ENCODE measurements at places on chromosomes 7 and 10. TPM values are rescaled to one million over a fixed set of nuclear protein-coding genes. Genes with fewer than 3 reads are reported as not detected.
A peak's percentile ranks its signal among the peaks of the same experiment; 100 is the strongest.

The HOXA2 gene
- polyA plus RNA-seq, result 3.7 TPM

GRCh38 chr10:30591249-30591670 lies 38.3 kb downstream of the LYZL2 start:
- no peaks in the 10 kb centered on the region for H3K27me3 ChIP-seq
- H3K36me3 ChIP-seq, result no peaks in the 10 kb centered on the region
- H3K4me3 ChIP-seq, result no peak overlapping the region
- H3K4me1 ChIP-seq, result peaks cover 6% of the 10 kb centered on the region
- DNase-seq, result no peak

The SDHAF3 gene
- polyA plus RNA-seq, result 14.1 TPM

DNA sequence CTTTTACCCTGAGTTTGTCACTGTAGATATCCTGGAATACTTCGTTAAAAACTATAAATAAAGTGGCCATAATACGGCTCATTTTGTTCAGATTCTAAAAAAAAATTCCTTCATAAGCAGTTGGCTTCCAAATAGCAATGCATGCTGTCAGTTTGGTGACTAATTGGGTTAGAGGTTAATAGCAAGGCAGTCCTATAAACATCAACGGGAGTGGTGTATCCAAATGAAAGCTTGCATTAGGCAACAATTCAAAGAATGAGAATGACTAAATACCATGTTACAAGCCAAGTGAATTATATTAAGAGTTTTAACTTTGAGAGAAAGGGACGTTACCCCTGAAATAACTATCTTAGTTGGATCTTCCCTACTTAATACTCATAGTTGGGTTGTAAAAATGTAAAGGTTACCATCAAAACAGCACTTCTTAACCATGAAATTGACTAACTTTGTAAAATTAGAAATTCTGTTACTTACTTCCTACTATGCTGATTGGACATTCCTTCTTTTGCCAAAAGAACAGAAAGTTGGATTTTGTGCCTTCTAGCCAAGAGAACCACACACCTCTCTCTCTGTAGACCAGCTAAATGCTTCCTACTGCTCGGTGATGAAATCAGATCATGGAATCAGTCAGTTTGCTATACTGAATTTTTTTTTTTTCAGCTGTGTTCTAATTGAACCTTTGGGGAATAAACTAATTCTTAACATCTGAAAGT lies 98.0 kb downstream of the KAT6B start:
- H3K36me3 ChIP-seq, result no peaks in the 10 kb centered on the region
- peak overlapping the region; percentile 55 for H3K27ac ChIP-seq
- DNase-seq, result peak; percentile 84
- no peaks in the 10 kb centered on the region for H3K27me3 ChIP-seq

- no peak overlapping the region for H3K27ac ChIP-seq
- H3K4me1 ChIP-seq, result peaks cover 56% of the 10 kb centered on the region
- DNase-seq, result no peak
- H3K36me3 ChIP-seq, result no peaks in the 10 kb centered on the region
- no peaks in the 10 kb centered on the region for H3K27me3 ChIP-seq
- H3K4me3 ChIP-seq, result no peak overlapping the region
Measured at GRCh38 chr10:21976739-21977138, 26.8 kb downstream of the DNAJC1 start.

The SGCE gene
- 12.0 TPM for polyA plus RNA-seq

GRCh38 chr10:133091316-133091715 lies 3.6 kb downstream of the ADGRA1 start:
- H3K4me3 ChIP-seq, result no peak overlapping the region
- peaks cover 20% of the 10 kb centered on the region for H3K4me1 ChIP-seq
- H3K27me3 ChIP-seq, result peaks cover 80% of the 10 kb centered on the region
- H3K36me3 ChIP-seq, result no peaks in the 10 kb centered on the region

GRCh38 chr7:73909051-73909941 lies 48.3 kb downstream of the TMEM270 start:
- H3K27me3 ChIP-seq, result no peaks in the 10 kb centered on the region
- no peak for DNase-seq
- no peak overlapping the region for H3K27ac ChIP-seq
- no peaks in the 10 kb centered on the region for H3K36me3 ChIP-seq

The ZNF92 gene
- polyA plus RNA-seq, result 2.8 TPM

DNA sequence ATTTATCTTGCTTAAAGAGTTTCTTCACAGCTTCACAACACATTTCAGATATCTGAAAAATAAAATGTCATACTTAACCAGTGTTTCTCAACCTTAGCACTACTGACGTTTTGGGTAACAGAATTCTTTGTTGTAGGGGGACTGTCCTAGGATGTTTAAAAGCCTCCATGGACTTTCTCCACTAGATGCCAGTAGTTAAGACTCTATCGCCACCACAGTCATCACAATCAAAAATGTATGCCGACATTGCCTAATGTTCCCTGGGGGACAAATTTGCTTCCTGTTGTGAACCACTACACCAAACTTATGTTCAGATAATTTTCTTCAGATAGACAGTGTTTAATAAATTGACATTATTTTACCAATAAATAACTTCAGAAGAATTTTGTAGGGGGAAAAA lies 13.4 kb downstream of the NOC3L start:
- H3K4me3 ChIP-seq, result no peak overlapping the region
- H3K27ac ChIP-seq, result no peak overlapping the region
- H3K27me3 ChIP-seq, result no peaks in the 10 kb centered on the region
- DNase-seq, result no peak
- H3K4me1 ChIP-seq, result no peaks in the 10 kb centered on the region
- H3K36me3 ChIP-seq, result peaks cover 90% of the 10 kb centered on the region

GRCh38 chr10:48506147-48506917 lies 98.5 kb downstream of the ARHGAP22 start:
- H3K4me3 ChIP-seq, result no peak overlapping the region
- no peaks in the 10 kb centered on the region for H3K4me1 ChIP-seq
- H3K27me3 ChIP-seq, result no peaks in the 10 kb centered on the region
- no peak for DNase-seq
- no peak overlapping the region for H3K27ac ChIP-seq

DNA sequence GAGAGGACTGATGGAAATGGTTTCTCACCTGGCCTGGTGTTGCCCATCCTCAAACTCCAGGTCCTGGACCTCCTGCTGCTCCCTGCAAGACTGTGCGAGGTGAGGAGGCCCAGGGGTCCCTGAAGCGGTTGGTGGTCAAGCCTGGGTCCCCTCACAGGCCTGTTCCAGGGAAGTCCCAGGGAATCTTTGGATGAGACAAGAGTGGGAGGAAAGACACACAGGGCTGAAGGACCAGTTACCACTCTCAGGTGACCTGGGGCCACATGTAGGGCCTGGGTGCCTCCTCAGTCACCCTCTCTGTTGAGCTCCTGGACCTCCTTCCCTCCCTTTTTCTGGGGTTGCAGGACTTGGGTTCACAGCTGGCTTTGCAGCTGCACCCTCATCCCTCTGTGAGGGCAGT lies 42.6 kb upstream of the CXCL12 start:
- DNase-seq, result no peak
- H3K27me3 ChIP-seq, result no peaks in the 10 kb centered on the region
- H3K4me3 ChIP-seq, result no peak overlapping the region
- H3K36me3 ChIP-seq, result no peaks in the 10 kb centered on the region

DNA sequence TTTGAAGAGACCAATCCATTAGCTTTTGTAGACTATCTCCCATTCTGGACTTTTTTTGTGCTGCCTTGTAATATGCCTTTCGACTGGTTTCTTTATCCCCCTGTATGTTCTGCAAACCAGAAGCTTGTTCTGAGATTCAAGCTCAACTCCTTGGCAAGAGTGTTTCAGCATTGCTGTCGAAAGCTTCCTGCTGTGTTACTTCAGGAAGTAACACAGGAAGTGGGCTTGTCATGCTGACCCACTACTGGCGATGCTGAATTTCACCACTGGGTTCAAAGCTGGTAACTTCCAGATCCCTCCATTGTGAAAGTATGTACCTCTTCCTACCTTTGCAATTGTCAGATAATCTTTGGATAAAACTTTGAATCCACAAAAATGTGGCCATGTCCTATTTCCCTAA lies 57.9 kb upstream of the INSYN2A start:
- H3K4me1 ChIP-seq, result no peaks in the 10 kb centered on the region
- H3K27me3 ChIP-seq, result no peaks in the 10 kb centered on the region
- H3K27ac ChIP-seq, result no peak overlapping the region
- H3K36me3 ChIP-seq, result peaks cover 26% of the 10 kb centered on the region

GRCh38 chr10:4733150-4733842 lies 92.7 kb upstream of the AKR1E2 start:
- DNase-seq, result no peak
- no peaks in the 10 kb centered on the region for H3K27me3 ChIP-seq
- no peaks in the 10 kb centered on the region for H3K4me1 ChIP-seq

GRCh38 chr10:133162178-133162909 lies 2.3 kb downstream of the KNDC1 start:
- no peak for DNase-seq
- peaks cover 40% of the 10 kb centered on the region for H3K27me3 ChIP-seq
- no peak overlapping the region for H3K4me3 ChIP-seq
- H3K27ac ChIP-seq, result no peak overlapping the region

GRCh38 chr7:43390576-43390975 lies 192.3 kb upstream of the STK17A start:
- H3K4me1 ChIP-seq, result no peaks in the 10 kb centered on the region
